ENCODE measurements at places on chromosomes 5 and 9.

- DNase-seq = no peak
Observed at GRCh38 chr9:127447416-127448111, 3.6 kb downstream of the RPL12 start.

- DNase-seq = peak; percentile 54
Observed at GRCh38 chr5:13987843-13988464, 43.5 kb upstream of the DNAH5 start.

DNA sequence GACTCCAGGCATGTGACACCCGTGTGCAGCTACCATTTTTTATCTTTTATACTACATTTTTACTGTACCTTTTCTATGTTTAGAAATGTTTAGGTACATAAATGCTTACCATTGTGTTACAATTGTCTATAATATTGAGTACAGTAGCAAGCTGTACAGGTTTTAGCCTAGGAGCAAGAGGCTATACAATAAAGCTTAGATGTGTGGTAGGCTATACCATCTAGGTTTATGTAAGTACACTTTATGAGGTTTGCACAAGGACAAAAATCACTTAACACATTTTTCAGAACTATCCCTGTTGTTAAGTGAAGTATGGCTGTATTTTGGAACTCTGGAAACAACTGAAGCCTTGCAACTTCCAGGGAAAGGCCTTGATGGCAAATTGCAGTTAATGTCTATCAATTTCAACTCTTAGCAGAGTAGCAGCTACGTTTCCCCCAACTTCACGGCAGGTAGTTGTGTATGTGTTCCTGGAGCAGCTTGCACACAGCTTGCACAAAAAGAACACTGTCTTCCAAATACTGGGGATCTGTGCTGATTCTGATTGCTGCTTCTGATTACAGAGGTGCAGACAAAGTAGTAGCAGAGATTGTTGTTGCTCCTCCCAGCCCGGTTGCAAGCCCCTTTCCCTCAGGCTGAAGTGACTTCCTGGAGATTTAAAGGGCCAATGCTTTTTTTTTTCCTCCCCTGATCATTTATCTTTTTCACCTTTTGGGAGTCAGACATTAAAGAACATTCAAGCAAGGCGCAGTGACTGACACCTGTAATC, 30.0 kb downstream of the SIL1 start:
- DNase-seq = no peak

DNA sequence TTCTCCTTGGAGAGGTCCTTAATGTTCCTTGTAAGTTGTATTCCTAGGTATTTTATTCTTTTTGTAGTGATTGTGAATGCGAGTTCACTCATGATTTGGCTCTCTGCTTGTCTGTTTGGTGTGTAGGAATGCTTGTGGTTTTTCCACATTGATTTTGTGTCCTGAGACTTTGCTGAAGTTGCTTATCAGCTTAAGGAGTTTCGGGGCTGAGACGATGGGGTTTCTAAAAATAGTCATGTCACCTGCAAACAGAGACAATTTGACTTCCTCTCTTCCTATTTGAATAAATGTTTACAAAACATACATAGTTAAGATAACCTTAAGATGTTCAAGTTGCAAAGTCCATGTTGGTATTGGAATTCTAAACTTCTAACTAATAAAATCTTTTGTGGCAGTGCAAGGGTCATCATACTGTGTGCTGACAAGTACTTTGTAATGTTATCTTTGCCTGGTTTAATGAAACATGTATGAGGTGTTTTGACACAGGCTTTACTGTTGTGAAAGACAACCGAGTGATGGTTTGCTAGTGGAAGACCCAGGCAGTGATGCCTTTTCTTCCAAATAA, 286.2 kb downstream of the MRPS30 start:
- DNase-seq = no peak

DNA sequence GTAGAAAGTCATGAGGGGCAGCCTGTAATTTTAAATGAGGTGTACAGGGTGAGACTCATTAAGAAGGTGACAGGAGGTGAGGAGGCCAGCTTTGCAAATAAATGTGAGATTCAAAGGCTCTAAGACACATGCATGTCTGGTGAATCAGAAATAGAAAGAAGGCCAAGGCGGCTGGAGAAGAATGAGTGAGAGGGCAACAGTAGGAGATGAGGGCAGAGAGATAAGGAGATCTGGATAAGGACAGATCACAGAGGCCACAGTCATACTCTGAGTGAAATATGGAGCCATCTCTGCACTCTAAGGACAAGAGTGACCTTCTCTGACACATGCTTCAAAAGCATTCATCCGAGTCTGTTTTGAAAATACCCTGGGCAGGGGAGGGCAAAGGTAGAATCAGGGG, 90.7 kb downstream of the RAD23B start:
- DNase-seq = no peak

DNA sequence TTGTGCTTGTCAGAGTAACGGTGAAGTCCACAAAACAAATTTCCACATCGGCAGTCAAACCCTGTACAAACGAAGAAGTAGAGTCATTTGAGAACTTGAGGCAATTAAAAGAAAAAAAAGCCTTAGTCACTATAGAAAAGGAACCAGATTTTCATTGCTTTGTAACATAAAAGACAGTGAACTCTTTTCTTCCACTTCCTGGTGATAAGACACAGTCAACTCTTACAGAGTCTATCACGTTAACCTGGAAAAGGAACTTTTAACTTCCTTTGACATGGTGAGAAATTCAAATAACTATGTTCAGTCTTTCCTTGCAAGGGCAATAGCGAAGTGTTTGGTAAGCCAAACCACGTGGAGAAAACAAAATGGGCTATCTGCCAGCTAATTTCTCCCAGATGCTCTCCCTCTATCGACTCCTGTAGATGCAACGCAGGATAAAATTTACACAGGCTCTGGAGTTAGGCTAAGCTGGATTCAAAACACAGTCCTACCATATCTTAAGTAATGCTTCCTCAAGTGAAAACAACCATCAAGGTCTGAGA, 8.9 kb downstream of the ZFAND5 start:
- peak; percentile 61 for DNase-seq

- no peak for DNase-seq
Observed at GRCh38 chr5:170466988-170467707, 36.7 kb upstream of the KCNIP1 start.

- DNase-seq = no peak
Observed at GRCh38 chr5:126826619-126827215, 49.8 kb downstream of the LMNB1 start.

- DNase-seq = no peak
Observed at GRCh38 chr9:116280529-116280928, 126.9 kb downstream of the PAPPA start.

- peak; percentile 11 for DNase-seq
Observed at GRCh38 chr9:91589101-91589553, 165.5 kb upstream of the NFIL3 start.

DNA sequence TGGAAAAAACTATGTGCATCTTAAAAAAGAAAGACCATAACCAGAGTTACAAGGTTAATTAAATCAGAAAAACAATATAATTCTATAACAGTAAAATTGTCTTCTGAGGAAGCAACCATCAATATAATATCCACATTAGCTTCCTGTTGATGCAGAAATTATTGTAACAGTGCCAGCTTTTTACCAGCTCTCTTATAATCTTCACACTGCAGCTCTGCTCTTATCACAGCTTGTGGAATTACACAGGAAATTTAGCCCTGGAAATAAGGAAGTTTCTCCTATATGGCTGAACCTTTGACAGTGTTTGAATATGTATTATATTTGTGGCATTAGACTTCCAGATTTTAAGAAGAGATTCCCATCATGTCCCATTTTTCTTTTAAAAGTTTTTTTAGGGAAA, 49.1 kb upstream of the TEK start:
- DNase-seq = no peak

GRCh38 chr5:115214541-115214940, 44.8 kb upstream of the TRIM36 start:
- DNase-seq = no peak

DNA sequence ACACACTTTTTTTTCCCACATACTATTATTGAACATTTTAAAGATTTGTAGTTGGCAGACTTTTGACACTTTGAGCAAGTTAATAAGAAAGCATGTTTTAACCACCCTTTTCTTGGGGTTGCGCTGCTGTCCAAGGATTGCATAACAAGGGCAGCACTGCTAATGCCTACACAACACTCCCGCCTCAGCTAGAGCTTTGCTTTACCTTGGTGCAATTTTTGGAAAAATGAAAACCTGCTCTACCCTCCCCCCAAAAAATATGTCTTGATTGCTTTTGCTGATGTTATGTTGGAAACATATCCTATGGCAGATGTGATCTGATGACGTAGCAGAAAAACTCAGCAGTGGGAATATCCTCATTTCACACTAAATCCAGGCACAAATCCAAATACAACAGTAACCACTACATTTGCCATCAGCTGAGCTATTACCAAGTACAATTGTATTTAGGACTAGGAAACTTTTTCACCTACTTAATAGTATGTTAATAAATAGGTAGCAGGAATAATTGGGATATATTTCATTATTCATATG, 51.5 kb downstream of the UBE2R2 start:
- no peak for DNase-seq
